Posterior vena cava (tissue), 2 donors: ENCODE measurements at places on chromosomes 3 and 15. TPM values are rescaled to one million over a fixed set of nuclear protein-coding genes. Genes with fewer than 3 reads are reported as not detected.

The NKIRAS1 gene
- total RNA-seq = 15.1 TPM

DNA sequence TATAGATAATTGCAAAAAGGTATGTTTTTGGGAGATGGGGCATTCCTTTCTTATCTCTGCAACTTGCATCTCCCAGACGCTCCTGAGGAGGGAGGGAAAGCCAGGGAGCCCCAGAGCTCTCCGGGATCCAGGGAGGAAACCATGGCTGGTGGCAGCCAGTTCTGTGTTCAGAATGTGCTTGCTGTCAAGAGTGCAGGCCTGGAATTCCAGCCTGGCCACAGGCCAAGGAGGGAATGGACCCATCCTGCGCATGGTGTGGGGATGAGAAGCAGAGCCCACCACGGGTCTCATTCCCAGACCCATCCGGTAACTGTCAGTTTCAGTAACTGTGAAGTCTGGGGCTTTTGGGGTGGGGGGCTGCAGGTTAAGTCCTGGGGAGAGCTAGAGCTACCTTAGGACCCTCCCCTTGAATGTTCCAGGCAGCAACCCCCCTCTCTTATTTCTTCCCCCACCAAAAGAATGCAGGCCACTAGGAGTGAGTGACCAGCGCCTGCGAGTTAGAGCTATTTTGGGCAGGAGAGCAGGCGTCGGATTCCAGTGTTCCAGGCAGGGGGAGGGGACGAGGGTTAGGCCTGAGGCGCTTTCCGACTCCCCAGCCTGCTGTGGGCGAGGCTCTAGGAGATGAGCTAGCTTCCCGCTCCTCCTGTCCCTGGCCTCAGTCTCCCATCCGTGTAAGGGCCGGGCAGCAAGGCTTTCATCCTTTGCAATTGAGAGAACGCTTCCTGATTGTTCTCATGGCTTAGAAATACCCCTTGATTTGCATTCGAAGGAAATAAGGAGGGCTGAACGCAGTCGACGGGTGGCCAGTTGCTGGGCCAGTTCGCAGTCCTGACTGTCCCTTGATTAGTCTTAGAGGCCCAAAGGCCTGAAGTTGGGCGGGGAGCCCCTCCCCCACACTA, 781 bp upstream of the DAG1 start:
- DNase-seq = peak; percentile 92

GRCh38 chr3:50272911-50273688, 4.2 kb downstream of the SEMA3B start:
- peak; percentile 96 for DNase-seq

GRCh38 chr3:56042326-56042951, 425.8 kb downstream of the ERC2 start:
- DNase-seq = no peak

- no peak for DNase-seq
Measured at GRCh38 chr15:63473749-63473998, 30.7 kb upstream of the USP3 start.

DNA sequence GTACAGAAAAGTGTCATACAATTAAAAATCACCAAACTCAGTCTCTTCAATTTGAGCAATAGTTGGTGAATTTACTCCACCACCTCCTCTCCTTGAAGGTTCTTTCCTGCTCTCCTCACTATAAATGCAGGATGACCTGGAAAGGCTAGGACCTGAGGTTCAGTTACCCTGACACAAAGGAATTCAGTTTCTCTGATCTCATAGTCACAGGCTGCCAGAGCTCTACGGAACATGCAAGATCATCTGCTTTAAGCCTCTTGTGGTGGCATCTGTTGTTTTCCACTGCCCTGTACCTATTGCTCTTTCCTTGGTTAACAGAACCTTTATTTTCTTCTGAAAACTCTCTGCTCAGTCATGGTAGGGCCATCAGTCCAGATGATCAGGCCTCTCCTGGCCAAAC, 4.9 kb upstream of the TP63 start:
- no peak for DNase-seq

DNA sequence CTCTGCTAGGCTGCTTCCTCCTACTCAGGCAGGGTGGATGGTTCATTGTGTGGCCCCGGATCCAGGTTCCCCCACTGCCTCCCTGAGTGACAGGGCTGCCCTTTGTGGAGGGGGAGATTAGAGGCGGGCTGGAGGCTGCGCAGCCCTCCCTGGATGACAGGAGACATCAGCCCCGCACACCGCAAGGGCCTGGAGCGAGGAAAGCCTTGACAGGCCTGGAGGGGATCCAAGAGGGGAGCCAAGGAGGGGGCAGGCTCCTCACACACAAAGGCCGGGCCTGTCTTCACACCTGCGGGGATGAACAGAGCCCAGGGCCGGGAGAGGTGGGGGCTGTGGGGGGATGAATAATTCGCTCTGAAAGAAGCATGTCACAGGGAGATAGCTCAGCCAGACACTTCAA, 72.9 kb downstream of the RPN1 start:
- no peak for DNase-seq

The MEX3B gene
- 2.7 TPM for total RNA-seq

DNA sequence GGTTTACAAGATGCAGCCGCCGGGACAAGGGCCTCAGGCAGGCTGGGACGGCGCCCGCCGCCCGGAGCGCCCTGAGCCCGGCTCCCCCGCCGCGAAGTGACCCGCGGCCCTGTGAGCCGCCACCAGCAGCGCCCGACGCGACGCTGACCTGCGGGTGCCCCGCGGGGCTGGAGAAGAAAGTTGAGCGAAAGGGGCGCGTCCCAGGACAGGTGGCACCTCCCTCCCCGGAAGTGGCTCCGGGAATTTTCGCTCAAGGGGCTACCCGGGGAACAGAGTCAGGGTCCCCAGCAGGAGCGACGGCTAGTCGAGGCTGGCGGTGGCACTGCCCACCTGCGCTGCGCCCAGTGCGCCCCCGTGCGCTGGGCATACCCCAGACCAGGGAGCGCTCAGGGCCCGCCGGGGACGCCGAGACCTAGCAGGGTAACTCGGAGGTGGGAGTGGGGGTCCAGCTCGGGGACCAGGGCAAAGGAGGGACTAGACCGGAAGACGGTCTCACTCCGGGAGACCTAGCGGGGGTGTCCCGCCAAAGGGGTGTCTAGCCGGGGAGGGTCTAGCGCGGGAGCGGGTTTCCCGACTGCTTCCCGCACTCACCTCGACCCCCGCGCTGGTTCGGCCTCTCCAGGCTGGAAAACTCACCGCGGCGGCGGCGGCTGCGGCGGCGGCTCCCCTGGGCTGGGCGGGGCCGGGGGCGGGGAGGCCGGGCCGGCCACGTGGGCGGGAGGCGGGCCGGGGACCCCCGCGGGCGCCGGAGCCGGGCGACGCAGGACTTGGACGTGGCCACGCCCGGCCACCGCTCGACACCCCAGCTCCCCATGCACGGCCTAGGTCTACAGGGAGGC, 18.4 kb downstream of the SPATA12 start:
- peak; percentile 85 for DNase-seq

- DNase-seq = no peak
Measured at GRCh38 chr3:197329382-197329781, 31.0 kb upstream of the DLG1 start.

GRCh38 chr3:58621086-58621830, 44.1 kb upstream of the FAM107A start:
- DNase-seq = no peak

DNA sequence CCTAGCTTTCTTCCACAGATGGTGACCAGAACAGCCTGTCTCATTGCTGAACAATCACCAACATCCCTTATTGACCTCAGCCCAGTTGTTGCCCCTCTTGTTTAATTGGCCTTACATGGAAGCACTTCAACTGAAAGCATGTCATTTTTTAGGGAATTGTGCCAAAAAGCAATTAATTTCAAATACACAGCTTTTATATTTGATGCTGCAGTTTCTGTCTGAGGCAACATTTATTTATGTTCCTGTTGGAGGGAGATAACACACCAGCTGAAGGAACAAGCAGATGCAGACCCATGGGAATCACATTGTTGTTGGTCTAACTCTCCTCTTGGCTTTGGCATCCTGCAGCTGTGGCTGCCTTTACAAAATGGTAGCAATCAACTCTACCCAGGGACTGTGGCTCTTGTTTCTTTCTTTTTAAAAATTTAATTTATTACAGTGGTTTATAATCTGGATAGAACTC, 498.1 kb upstream of the RGMA start:
- DNase-seq = no peak

The AADACL2 gene
- total RNA-seq = 0.10 TPM

DNA sequence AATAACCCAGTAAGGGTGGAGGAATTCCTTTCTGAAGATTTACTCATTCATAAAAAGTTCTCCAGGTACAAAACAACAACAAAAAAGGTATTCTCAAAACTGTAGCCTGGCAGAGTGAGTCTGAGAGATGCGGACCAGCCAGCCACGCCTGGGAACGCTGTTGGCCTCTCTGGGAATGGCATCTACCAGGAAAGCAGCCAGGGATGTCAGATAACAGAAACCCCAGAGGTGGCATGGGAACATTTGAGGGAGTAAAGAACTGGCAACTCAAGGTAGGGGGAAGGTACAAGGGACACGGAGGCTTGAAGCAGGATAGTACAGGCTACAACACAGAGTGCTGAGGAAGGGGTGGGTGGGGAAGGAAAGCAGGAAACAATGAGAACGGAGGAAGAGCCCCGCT, 7.1 kb upstream of the AP3S2 start:
- DNase-seq = no peak

GRCh38 chr15:70351941-70352774, 254.4 kb upstream of the TLE3 start:
- DNase-seq = peak; percentile 63

- DNase-seq = no peak
Measured at GRCh38 chr3:173548261-173548660, 150.7 kb downstream of the NLGN1 start.

- DNase-seq = no peak
Measured at GRCh38 chr3:50173685-50174516, 17.5 kb upstream of the GNAT1 start.

GRCh38 chr3:99895703-99896441, 78.2 kb downstream of the CMSS1 start:
- no peak for DNase-seq

- DNase-seq = peak; percentile 41
Measured at GRCh38 chr15:77026501-77027110, 31.7 kb downstream of the PSTPIP1 start.

- peak; percentile 94 for DNase-seq
Measured at GRCh38 chr3:172040078-172040980, 951 bp downstream of the FNDC3B start.

GRCh38 chr3:148711981-148712666, 14.4 kb downstream of the AGTR1 start:
- DNase-seq = no peak

The ZPLD1 gene
- total RNA-seq = 1.5 TPM

The CISH gene
- 8.6 TPM for total RNA-seq

The ZNF774 gene
- total RNA-seq = 3.5 TPM

The ZNF660 gene
- total RNA-seq = 7.7 TPM

- no peak for DNase-seq
Measured at GRCh38 chr3:147416931-147417330, 7.8 kb downstream of the ZIC1 start.

DNA sequence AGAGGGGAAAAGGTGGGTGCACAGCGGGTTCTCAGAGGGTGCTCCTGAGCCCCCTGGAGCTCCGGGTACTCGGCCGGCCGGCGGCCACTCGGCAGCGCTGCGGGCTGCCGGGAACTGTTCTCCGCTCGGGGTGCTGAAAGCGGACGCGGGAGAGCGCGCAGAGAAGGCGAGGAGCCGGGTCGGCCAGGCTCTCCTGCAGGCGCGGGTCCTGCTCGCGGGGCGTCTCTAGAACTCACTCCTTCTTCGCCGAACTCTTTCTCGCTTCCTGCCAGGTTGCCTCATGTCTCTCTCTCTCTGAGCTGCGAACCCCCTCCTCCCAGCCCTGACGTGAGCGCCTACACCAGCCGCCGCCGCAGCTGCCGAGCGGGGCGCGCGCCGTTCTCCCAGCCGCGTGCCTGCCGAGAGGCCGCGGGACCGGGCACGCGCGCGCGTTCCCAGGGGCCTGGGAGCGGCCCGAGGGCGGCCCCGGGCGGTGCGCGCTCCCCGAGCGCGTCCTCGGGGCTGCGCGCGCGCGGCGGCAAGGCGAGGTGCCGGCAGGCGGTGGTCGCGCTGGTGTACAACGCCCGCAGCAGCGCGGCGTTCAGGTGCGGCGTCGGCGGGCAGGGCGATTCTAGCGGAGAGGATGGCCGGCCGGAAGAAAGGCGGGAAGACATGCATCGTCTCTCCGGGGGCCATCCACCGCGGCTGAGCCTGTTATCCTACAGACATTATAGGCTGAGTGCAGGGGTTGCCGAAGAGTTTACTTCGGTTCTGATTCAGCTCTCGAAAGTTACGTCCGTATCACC, at the start of gene PEX5L:
TSS of gene PEX5L (minus strand) at position 267 of the 785 bp plus-strand sequence. CDS start 338 bp downstream, outside the sequence.
- DNase-seq = peak; percentile 84

The ERICH6 gene
- not detected for total RNA-seq

The CCDC191 gene
- total RNA-seq = 3.5 TPM

DNA sequence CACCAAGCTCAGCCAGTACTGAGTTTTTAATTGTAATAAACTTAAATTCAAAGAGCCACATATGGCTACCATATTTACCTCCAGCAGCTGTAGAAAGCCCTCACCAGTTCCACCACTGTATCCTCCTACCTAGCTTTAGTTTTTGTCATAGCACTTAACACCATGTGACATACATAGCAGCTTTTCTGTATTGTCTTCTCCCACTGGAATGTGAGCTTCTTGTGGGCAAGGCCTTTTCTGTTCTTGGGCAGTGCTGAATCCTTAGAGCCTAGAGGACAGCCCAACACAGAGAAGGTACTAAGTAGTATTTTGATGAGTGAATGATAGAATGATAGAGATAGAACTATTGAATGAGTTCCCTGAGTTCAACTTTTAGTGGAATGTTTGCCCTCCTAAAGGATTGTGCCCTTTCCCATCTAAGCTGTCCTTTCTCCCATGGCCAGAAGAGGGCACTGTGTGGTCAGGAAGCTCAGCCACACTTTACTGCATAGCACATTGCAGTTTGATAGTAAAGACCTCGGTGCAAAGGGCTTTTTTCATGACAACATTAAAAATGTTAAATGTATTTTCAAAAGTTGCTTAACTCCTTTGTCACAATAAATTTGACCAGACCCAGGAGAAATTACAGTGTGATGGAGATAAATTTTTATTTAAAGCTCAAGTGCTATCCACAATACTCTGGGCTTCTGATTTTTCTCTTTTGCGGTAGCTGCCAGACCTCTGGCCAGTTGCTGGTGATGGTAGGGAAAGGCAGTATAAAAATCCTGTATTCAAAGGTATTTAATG, 115.8 kb downstream of the GHSR start:
- no peak for DNase-seq

DNA sequence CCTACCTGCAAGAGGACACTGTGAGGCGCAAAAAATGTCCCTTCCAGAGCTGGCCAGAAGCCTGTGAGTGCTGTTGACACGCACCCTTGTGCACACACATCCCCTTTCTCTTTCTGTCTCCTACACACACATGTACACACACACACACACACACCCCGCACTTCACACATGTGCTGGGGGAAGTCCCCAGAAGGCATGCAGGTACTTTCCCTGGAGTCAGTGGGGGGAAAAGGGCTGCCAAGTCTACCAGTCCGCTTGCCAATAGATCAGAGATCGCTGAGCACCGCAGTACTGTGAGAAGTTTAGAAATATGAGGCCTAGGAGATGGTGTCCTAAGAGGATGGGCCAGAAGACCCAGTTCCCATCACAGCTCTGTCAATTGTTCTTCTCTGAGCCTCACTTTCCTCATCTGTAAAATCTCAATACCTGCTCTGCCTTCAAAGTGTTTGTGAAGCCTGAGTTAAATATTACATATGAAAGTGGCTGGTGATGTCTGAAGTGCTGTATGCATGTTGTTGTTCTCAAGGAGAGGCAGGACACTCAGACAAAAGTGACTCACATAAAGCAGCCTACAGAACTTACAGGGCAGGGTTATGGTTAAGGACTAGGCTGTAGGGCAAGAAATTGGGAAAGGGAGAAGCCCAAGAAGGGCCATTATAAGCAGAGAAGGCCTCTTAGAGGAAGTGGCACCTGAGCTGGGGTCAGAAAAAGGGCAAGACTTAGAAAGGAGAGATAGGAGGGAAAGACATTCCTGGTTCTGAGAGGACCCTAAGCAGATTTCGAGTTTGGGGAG, 6.8 kb downstream of the IL17RE start:
- no peak for DNase-seq

The EIF4E3 gene
- 44.2 TPM for total RNA-seq
